ENCODE measurements at places on chromosomes 16 and 17.

DNA sequence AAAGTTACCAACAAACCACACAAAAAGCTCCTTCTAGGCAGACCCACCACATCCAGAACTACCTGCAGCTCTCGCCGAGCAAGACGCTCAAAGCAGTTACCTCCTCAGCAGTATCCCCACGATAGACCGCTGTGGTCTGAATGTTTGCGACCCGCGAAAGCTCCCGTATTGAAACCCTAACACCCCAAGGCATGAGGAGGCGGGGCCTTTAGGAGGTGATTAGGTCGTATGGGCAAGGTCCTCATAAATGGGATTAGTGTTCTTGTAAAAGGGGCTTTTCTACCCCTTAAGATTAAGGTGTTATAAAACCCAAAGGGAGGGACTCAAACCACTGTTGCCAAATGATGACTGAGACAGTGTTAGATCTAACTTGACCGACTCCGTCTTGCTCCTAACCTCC lies 19.0 kb upstream of the RPH3AL start:
- no peak for DNase-seq

DNA sequence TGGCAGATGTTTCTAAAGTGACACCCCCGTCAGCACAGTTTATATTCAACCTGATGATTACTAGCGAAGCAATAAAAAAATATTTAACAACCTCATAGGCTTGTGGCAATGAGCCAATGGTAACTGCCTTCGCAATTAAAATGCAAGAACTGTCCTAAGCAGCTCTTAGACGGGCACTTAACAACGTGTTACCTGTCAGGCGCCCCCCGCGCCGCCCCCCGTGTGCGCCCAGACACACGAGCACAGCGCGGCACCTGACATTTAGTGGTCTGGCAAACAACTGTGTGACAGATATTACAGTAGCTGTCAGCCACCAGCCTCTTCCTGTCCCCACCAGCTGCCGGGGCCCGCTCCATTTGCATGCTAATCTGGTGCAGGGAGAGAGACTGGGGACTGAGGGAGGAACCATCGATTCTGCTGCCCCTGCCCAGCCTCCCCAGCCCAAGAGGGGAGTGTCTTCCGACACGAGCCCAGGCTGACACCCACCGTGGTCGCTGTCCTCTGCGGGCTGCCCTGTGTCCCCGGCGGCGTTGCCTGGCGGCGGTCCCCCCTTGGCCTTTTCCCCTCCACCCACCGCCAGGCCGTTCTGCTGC lies 12.7 kb downstream of the NDUFAF8 start:
- DNase-seq, result no peak

GRCh38 chr17:40291281-40291664 lies 3.6 kb downstream of the CDC6 start:
- no peak for DNase-seq

GRCh38 chr17:55570391-55570790 lies 59.1 kb upstream of the SMIM36 start:
- no peak for DNase-seq

- DNase-seq, result no peak
Observed at GRCh38 chr17:4582101-4582501, 2.2 kb upstream of the SMTNL2 start.

DNA sequence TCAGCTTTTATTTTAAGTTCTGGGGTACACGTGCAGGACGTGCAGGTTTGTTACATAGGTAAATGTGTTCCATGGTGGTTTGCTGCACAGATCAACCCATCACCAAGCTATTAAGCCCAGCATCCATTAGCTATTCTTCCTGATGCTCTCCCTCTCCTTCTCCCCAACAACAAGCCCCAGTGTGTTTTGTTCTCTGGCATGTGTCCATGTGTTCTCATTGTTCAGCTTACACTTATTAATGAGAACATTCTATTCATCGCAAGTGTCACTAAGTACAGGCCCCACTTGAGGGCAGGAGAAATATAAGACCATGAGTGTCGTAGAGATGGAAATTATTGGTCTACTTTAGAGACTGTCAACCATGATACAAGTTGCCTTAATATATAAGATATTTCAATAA lies 615.1 kb downstream of the CDH8 start:
- no peak for DNase-seq

DNA sequence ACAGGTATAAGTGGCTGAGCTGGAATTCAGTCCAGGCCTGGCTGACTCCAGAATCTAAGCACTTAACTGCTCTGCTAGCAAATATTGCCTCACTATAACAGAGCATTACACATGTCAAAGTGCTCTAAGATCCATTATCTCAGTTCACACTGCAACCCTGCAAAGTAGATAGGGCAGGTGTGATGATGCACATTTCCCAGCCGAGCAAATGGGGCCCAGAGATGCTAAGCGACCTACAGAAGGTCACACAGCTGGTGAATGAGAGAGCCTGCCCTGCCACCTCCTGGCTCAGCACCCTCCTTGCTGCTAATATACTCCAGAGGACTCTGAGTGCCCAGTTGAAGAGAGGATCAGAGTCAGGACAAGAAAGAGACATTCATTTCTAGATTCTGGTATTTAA lies 73.6 kb upstream of the CCL1 start:
- no peak for DNase-seq

GRCh38 chr17:7897773-7898172 lies 9.2 kb downstream of the CHD3 start:
- no peak for DNase-seq

DNA sequence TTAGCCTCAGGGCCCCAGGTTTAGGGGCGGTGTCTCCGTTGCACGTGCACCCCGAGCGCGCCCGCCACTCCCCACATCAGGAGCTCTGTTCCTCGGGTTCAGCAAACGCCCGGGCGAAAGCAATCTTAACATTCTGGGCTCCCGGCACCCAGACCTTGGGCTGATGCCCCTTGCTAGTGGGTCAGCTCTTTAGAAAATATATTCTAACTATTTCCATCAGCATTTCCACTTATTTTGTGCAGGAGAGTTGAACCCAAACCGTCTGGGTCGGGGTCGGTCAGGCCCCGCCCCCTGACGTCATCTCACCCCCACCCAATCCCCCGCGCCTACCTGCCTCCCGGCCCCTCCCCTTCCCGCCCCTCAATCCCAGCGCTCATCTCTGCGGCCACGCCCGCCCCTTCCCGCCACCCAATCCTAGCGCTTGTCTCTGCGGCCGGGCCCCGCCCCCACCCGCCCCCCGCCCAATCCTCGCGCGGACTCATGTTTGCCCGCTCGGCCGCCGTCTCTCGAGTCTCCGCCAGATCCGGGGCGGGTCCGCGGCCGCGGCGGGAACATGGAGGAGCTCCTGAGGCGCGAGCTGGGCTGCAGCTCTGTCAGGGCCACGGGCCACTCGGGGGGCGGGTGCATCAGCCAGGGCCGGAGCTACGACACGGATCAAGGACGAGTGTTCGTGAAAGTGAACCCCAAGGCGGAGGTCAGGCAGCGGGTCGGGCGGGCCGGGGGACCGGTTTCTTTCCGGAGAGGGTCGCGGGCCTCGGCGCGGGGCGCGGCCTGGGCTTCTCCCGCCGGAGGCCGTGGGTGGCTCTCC lies at the start of gene FN3KRP:
Gene FN3KRP (plus strand): TSS at position 504 of the 808 bp plus-strand sequence. CDS start 50 bp downstream, at position 554.
- peak; percentile 97 for DNase-seq

- DNase-seq, result no peak
Observed at GRCh38 chr17:66541461-66542128, 239.2 kb downstream of the PRKCA start.

DNA sequence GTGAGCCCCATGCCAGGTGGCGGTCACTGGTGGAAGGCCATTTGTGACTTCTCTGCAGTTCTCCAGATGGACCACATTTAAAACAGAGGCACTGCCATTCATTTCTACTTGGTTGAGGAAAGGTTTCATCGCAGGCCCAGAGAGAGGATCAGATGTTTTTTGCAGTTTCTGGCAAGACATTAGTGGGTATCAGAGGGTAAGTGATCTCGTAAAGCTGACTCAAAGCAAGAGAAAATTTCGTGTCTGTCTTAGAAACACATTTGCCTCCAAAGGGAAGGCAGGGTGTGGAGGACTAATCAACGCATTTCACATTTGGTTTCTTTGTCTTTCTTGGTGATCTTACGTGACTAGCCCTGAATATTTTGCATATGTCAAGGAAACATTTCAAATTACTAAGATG lies 81.8 kb downstream of the PRKCB start:
- DNase-seq, result no peak

GRCh38 chr17:15894913-15895658 lies 49.8 kb upstream of the ADORA2B start:
- DNase-seq, result no peak

- DNase-seq, result no peak
Observed at GRCh38 chr16:48547530-48547929, 62.5 kb downstream of the N4BP1 start.

DNA sequence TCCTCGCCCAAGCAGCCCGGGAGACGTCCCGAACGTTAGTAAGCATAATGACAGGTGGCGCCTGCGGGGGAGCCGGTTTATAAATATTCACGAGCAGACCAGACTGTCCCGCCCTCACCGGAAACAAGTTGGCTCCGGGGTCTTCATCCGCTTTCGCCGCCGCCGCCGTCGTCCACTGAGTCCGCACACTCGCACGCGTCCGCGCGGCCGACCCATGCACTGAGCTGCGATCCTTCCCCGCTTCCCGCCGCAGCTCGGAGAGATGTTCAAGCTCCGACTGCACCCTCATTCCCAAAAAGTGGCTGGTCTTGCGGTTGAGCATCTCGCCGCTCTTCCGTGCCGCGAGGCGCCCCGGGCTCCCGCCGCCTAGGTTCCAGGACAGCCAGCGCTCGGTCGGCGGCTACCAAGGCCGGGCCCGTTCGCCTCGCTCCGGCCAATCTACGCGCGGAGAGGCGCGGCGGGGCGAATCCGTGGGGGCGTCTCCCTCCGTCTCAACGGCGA lies 385 bp downstream of the CFAP119 start:
- peak; percentile 43 for DNase-seq
